Fibroblast of the conjunctiva (primary cell): ENCODE measurements at places on chromosomes 1 and 21.

- no peak for DNase-seq
These were observed 133.5 kb downstream of the CLIC6 start for GRCh38 chr21:34802180-34802899.

DNA sequence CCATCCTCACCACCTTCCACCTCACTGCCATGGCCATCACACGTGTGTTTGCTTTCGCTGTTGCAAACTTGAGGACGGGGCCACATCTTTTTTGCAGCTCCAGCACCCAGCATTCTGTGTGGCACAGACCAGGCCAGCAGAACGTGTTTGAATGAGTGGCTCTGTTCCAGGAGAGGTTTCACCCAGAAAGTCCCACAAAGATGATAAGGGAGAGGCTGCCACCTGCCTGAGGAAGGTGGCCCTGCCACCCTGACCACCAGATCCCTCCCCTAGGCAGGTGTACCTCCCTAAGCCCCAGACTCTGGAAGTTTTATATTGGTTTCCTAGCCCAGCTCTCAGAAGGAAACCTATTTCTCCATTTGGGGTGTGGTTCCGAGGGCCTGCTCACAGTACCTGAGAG lies 252.1 kb downstream of the KAZN start:
- no peak for DNase-seq

- no peak for DNase-seq
These were observed 55.5 kb downstream of the CASQ2 start for GRCh38 chr1:115712911-115713609.

DNA sequence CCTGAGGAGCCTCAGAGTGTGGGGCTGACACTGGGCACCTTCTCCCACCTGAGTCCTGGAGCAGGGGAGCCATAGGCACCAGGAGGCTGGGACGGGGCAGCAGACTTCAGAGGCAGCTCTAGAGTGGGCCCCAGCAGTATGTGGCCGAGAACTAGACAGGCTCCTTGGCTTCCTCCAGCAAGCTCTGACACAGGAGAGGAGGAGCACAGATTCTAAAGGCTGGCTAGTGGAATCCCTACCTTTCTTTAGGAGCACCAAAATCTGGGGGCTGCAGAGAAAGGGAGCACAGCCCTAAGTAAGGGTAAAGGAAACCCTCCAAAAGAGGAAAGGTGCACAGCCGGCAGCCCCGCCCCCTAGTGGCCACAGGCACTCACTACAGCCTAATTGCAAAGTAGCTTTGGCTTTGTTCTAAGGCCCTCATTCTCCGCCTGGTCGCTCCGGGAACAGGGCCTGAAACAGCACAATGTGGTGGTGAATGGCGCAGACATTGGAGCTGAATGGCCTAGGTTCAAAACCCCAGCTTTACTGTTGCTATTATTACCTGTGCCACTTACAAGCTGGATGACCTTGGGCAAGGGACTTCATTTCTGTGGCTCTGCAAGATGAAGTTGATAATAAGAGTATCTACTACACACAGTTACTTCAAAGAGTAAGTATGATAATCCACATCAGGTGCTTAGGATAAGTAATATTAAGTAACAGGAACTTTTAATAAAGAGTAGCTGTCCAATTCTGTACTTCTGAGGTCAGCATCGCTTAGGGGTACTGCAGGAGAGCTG lies 8.8 kb upstream of the GUCA2A start:
- DNase-seq = no peak

DNA sequence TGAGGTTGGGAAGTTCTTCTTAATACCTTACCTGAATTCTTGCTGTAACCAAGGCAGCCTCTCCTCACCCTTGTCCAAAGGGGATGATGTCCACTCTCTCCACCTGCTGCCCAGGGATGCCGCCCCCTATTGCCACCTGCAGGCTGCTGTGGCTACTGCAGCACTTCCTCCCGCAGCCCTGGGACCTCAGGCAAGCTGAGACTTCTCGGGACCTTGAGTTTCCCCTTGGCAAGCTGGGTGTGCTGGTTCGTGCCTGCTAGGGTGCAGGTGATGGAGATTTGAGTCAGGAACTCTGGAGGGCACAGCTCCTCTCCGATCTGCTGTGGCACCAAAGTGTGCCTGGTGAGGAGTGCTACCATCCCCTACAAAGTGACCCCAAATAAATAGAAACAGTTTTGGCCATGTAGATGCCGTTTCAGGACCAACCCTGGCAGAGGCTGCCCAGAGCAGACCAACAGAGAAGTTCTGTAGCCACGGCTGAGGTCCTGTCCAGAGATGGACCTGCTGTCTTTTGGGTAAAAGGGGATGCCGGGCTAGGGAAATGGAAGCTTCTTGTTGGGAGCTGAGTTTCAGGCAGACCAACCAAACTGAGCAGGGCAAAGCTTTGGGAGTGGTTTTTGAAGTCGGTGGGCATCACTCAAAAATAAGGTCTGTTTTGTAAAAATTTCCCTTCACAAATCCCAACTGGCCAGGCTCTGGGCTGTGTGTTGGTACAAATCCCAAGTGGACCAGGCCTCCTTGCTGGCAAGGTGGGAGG lies 31.7 kb downstream of the RUNX3 start:
- DNase-seq = no peak

DNA sequence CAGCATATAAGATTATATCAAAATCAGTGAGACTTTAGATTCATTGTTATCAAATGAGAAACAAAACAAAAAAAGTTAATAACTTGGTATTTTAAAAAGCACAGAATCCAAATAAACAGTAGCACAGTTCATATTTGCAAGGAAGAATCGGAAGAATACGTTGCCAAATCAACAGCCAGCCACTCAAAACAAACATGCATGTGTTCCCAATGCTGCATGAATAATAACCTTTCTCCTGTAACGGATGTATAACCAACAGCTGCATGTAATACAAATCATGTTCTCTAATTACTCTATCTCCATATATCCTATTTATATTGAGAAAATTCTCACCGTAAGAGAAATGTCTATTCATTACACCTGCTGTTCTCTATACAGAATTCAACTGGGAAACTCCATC lies 98.9 kb upstream of the FOXD3 start:
- no peak for DNase-seq

DNA sequence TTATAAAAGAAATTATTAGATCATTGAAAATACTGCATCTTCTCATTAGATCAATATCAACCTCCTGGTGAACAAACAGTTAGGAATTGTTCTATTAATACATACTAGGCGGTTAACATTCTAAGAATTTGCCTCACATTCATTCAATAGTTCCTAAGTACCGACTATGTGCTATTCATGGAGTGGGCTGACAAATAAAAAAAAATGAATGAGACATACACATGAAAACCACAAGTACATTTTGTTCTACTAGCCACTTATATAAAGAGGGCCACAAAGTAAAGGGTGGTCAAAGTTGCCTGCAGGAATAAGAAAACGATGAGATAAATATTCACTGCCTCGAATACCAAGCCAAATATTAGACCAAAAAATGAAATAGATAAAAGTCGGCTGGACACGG lies 294.4 kb downstream of the SDCCAG8 start:
- no peak for DNase-seq

DNA sequence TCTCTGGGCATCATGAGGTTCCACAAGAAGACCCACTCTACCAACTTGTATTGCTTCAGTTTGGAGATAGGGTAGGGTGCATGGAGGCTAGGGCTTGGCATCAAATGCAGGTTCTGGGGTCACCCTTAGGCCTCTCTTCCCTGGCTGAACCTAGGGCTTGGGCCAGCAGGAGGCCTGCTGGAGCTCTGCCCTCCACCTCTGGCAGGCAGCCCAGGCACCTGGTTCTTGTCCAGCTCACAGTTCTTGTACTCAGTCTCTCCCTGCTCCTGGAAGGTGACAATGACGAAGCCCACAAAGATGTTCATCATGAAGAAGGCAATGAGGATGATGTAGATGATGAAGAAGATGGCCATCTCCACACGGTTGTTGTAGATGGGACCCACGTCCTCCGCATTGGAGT lies 37.5 kb upstream of the KIF21B start:
- DNase-seq = no peak

DNA sequence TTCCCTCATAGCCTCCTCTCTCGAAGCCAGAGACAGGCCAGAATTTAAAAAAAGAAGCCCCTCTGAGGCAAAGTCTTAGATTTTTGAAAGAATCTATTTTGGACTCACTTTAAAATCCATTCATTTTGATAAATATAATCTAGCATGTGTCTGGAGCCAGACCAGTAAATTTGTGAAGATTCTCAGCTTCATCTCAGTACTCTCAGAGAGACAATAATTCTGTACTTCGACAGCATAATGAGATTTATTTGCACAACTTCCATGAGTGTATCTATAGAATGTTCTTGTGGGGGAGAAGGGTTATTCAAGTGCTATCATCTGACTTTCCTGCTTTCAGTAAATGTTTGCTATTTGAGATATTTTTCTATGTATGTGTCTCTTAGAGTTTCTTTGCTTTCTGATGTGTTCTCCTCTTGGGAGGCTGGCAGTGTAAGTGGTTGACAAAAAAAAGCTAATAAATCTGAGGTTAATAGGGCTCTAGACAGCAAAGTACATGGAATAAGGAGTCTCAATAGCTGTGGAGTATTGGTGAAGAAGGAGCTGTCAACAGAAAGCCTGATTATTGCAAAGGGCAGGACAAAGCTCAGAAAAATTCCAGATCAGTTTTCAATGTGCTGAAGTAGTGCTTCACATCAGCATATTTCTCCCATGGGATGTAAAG lies 223.0 kb downstream of the PTBP2 start:
- DNase-seq = no peak
